ENCODE measurements at places on chromosomes 3 and 15.

DNA sequence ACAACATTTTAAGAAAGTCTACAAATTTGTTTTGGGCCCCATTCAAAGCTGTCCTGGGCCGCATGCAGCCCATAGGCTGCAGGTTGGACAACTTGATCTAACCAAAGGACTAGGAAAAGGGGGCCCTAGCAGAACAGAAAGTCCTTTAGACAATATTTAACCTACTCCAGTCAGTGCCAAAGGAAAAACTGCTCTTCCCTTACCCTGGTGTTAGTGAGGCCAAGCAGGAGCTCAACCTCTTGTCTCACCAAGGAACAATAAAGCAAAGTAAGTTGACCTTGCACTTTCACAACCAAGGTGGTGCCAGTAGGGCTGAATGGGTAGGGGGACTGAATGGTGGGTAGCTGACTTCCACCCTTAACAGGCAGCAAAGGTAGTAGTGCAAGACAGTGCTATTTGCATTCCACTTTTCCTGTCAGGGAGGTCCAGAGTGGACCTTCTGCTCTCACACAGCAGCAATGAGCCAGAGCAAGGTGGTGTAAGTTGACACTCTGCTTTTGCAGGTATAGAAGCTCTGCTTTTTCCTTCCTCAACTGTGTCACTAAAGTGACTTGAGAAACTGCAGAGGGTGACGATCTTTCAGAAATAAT lies 124.9 kb downstream of the WDR72 start:
- DNase-seq: no peak

- DNase-seq: no peak
Measured at GRCh38 chr3:87968668-87969067, 90.1 kb downstream of the CGGBP1 start.

GRCh38 chr15:69729167-69729748 lies 276.6 kb downstream of the RPLP1 start:
- DNase-seq: peak; percentile 72

GRCh38 chr3:132641837-132642538 lies 17.6 kb downstream of the ACAD11 start:
- peak; percentile 52 for DNase-seq

DNA sequence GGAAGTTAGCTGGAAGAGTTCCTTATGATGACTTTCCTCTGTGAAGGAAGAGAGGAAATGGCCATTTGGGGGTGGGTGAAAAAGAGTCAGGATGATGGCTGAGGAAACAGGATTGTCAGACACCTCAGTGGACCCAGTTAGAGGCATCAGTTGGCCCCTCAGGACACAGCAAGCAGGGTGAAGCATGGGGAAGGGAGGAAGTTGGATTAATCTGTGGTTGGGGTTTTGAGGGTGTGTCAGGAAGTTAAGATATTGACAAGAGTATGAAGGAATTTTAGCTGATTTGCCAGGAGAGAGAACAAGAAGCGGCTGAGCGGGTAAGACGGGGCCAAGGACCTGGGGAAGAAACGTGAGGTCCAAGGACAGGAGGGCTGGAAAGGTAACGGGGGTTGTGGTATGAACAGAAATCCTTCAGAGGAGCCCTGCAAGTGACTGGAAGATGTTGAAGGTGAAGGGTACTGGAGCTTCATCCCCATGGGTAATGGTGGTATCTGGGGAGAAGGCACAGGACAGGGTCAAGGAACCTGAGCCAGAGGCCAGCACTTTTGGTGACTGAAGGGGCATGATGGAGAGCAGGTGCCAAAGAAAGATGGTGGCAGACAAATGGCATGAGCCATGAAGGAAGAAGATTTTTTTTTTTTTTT lies 2.7 kb downstream of the UQCC5 start:
- no peak for DNase-seq

GRCh38 chr15:58616171-58616570 lies 133.3 kb downstream of the ADAM10 start:
- no peak for DNase-seq

DNA sequence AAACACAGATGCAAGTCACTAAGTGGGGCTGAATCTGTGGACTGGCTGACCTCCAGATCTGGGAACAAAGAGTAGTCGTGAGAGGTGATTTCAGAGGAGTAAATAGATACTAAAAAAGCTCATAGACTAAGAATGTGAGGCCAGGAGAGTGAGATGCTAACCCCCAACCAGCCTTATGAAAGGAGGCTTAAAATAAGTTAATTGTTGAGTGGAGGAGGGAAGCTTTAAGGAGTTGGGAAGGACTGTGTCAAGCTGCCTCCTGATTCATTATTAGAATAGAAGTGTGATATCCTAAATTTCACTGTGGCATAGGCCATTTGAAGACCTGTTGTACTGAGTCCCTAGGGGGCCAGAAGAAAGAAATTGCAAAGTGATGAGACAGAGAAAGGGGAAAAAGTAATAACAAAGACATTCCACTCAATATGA lies 107.6 kb downstream of the RBPMS2 start:
- no peak for DNase-seq

GRCh38 chr3:143247073-143247472 lies 127.5 kb downstream of the CHST2 start:
- no peak for DNase-seq

- no peak for DNase-seq
Measured at GRCh38 chr3:123113889-123114450, 47.1 kb downstream of the PDIA5 start.

DNA sequence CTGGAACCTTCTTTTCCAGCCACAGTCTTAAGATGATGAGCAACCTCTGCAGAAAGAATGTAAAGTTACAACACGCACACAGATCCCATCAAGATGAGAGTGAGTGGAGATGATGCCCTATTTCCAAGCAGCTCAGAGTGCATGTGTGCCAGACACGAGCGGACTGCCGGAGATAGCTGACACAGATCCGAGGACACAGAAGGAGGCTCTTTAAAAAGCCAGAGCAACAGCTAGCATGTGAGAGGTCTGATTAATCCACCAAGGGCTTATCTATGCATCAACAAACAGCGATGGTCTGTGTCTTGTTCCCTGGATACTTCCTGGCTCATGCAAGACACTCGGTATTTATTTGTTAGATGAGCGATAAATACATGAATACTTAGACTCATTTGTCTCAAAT lies 128.6 kb upstream of the DLG1 start:
- no peak for DNase-seq

DNA sequence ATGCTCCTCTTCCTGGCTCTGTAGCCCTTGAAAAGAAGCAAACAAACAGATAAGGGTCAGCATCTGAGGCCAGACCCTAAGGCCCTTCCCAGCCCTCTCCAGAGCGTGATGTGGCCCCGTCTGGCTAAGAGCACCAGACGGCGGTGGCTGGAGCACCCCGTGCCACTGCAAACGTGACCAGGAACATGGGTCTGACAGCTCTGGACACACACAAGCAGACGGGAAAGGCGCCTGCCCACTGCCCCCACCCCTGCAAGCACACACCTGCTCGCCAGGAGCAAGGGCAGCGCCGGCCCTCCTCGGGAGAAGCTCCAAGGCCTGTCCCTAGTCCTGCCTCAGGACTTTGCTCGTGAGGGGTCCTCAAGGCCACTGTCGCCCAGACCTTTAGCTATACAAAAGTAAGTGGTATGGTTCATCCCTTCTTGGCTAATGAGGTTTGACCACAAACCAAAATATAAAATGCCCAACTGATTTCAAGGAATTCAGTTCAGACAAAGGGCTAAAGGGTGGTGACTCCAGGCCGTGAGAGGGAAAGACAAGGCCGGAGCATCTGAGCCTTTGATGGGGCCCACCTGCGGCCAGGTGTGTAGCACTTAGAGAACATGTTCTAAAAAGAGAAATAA lies 90.4 kb downstream of the XXYLT1 start:
- DNase-seq: no peak

GRCh38 chr15:58459560-58459959 lies 27.8 kb downstream of the LIPC start:
- DNase-seq: no peak

GRCh38 chr3:15585111-15585845 lies 16.1 kb downstream of the HACL1 start:
- DNase-seq: no peak

GRCh38 chr3:11643201-11643603 lies 513 bp downstream of the VGLL4 start:
- no peak for DNase-seq

GRCh38 chr3:164406281-164406680 lies 672.0 kb downstream of the SI start:
- no peak for DNase-seq

- DNase-seq: no peak
Measured at GRCh38 chr3:194879991-194880939, 194.6 kb downstream of the FAM43A start.

GRCh38 chr3:178810181-178810580 lies 261.4 kb downstream of the ZMAT3 start:
- no peak for DNase-seq

DNA sequence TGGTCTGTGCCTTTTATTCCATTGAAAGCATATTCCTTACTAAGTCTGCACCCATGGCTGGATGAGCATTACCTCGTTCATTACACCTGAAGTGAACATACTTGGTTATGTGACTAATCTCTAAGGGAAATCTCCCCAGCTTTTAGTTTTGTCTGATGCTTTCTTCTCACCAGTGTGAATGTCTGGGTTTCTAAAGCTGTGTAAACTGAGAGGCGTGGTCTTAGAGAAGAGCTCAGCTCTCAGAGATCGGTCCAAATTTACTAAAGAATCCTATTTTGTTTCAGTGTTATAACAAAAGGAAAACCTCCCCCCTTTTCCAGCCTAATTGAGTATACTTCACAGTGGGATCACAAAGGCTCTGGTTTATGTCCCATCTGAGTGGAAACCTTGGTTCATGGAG lies 352.3 kb downstream of the PTPRG start:
- no peak for DNase-seq

GRCh38 chr3:53346922-53347260 lies 452 bp downstream of the DCP1A start:
- no peak for DNase-seq

DNA sequence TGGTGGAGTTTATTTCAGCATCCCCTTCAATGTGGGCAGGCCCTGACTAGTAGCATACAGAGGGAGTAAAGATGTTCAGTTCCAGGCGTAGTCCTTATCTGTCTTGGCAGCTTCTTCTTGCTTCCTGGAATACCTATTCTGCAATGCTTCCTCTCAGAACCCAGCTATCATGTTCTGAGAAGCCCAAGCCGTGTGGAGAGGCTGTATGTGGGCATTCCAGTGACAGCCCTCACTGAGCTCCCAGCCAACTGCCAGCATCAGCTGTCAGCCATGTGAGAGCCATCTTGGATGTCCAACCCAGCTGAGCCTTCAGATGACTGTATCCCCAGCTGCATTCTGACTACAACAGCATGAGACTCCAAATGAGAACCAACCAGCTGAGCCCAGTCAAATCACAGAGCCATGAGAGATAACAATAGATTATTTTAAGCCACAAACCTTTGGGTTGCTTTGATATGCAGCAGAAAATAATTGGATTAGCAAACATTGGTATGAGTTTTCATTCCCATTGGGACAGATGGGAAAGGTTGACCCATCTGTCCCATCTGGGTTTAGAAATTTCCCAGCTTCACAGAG lies 8.4 kb upstream of the CMTM7 start:
- no peak for DNase-seq

- no peak for DNase-seq
Measured at GRCh38 chr3:134381076-134381475, 6.8 kb upstream of the AMOTL2 start.

DNA sequence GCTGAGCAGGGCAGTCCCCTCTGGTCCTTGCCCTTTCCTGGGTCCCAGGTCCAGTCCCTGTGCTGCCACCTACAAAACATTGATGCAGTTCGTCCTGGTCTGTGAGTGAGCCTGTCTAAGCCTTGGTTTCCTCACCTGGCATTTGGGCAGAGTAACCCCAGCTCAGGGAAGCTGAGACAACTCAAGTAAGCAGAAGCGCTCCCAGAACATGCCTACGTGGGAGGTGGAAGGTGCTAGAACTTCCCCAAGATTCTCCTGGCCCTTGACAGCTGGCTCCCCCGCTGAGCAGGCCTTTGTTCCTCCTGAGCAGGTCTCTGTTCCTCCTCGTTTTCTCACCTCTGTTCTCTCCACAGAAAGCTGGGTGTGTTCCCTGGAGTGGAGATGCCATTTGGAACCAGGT lies 30.5 kb downstream of the PRR20G start:
- DNase-seq: no peak

DNA sequence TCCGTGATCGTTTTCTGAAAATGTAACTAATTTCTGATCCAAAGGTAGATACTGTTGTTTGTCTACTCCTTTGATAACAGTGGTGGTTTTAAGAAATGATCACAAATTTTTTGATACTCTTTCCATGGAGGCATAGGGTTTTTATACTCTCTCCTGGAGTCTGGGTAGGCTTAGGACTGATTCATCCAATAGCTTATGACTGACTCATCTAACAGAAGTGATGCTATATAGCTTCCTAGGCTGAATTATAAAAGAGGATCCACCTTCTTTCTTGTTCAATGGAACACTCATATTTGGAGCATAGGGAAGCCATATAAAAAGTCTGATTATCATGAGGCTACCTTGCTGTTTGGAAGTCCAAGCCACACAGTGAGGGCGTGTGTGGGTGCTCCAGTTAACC lies 84.3 kb downstream of the CHST2 start:
- DNase-seq: no peak

Measured in activated CD4-positive, alpha-beta T cell treated with anti-CD3 and anti-CD28 coated beads, Interleukin-2, Interleukin-4, amounts not matched to agents 100 ng/mL and 50 ng/mL, durations not matched to agents 16 hours and 8 hours (primary cell).